NCI-H82 (cell line): ENCODE measurements at places on chromosomes 2 and 18.

GRCh38 chr2:141037361-141037760 lies 1093.5 kb downstream of the LRP1B start:
- DNase-seq = no peak

DNA sequence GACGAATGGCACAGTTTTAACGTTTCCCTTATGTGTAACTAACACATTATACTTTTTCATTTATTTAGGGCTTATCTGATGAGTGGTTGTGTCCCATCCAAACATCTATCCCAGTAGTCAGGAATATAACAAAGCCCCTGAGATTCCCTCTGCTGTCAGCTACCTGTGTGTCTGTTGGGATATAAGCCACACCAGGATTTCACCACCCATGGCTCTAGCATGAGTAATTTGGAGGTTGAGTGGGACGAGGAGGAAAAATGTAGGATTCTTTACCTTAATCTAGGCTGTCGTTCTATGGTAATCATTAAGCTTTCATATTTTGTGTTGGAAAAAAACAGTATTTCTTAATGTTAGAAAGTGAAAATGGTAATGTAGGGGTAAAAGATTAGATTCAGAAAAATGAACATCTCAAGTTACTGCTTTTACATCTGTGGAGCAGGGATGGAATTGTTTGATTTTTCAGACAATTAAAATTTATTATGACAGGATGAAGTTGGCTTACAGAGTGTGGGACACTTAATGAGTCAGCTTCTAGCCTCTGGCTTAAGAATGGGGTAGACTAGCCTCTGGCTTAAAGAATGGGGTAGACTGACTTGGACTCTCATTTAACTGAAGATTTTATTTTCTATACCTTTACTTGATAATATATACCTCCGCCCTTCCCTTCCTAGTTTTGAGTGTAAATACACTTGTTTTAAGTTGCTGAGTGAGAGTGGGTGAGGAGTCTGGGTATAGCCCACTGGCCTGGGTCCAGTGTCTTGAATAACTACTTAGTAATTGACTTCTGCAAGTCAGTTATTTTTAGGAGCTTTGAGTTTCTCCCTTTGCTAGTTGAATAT lies 88.5 kb upstream of the RANBP2 start:
- peak; percentile 14 for DNase-seq

DNA sequence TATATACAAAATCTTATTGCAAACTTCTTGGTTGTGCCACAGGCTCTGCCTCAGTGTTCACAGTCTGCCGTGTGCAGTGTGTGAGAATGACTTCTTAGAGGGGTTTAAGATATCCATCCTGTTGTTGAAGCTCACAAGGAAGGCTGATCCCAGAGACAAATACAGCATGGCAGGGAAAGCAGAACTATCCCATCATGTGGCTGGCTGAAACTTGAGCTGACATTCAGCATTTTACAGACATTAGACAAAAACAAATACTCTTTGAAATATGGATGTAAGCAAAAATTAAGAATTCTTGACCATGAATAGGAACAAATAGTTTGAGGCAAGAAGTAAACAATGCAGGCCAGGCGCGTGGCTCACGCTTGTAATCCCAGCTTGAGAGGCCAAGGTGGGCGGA lies 12.9 kb upstream of the PUM2 start:
- no peak for DNase-seq

- DNase-seq = no peak
Observed at GRCh38 chr18:23716966-23717365, 27.7 kb downstream of the LAMA3 start.

DNA sequence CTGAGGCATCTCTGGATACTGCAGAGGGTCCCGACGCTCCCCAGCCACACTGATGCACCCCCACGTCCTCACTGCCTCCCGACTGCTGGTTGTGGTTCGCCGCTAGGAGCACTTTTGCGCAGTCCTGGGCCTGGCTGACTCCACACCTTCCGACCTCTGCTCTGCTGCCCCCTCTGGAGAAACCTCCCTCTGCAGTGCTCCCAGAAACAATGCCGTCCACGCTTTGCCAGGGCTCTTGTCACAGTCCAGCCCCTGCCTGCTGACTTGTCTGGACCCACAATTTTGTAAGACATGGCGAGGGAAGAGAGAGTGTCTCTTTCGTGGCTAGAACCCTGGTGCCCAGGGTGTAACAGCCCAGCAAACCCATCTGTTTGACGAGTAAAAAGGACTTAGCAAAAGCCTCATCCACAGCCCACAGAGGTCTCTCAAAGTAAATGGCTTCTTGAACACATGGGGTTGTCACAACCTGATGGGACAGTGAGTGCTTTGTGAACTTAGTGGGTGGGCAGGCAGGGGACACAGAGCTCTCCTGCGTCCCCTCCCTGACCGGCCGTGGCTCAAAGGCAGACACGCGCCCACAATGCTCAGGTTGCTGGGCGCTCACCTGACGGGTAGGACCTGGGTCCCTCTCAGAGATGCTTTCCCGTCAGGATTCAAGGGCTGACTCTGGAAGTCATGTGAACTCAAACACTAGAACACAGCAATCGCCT lies 4.0 kb downstream of the COPS9 start:
- no peak for DNase-seq

- peak; percentile 56 for DNase-seq
Observed at GRCh38 chr2:74552914-74553811, 579 bp downstream of the LOXL3 start.

- no peak for DNase-seq
Observed at GRCh38 chr18:79637181-79637920, 42.3 kb upstream of the CTDP1 start.

GRCh38 chr2:29774624-29775023 lies 146.8 kb downstream of the ALK start:
- no peak for DNase-seq

DNA sequence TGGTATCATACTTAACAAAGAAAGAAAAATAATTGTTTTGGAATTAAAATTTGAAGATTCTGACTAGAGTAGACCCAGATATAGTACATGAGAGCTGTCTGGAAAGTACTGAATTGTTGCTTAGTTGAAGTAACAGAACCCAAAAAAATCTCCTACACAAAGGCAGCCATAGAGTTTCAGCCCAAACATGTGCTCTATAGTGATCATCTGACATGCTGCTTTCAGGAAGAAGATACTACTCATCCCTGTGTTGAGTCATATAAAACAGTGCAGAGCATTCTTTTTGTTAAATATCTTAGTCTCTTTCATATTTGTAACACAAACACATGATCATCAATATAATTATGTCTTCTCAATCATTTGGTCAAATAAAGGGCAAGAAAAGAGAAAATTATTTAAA lies 84.8 kb upstream of the PTPRM start:
- peak; percentile 42 for DNase-seq

- DNase-seq = no peak
Observed at GRCh38 chr2:110770959-110771431, 38.6 kb downstream of the ACOXL start.

- DNase-seq = no peak
Observed at GRCh38 chr2:53087874-53088461, 679.6 kb upstream of the CHAC2 start.

DNA sequence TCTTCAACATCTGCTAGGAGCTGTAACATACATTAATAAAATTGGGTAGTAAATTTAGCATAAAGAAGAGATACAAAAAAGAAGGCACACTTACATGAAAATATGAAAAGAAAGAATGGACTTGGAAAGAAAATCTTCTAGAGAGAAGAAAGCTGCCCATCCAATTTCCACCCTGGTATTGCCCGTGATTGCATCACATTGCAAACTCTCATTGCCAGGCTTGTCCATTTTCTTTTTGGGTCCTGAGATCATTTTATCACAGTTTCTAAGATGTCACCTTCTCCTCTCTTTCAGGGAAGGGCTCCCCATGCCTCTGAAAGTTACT lies 321.5 kb downstream of the RND3 start:
- DNase-seq = no peak

DNA sequence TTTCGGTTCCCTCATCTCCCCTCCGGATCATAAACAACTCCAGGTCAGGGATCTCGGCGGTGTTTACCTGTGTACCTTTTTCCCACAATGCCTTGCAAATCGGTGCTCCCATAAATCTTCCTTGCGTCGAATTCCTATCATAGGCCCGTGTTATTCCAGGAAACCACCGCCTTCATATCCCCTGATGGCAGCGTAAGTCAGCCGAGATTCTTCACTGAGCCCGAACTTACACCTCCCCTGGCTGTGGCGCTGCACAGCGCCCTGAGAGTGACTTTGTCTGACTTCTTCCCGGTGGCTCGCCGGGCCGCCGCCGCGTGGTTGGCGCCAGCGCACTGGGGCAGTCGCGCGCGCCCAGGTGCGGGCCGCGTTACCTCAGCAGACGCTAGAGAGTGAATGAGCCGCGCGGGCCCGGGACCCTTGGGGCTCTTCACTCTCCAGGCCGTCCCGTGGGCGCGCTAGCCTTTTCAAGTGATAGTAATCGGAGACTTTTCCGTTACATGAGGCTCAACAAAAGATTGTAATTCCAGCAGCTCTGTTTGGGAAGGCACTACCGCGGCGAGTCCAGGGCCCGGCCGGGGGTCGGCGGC lies 101.6 kb downstream of the SPTBN1 start:
- DNase-seq = peak; percentile 73

- no peak for DNase-seq
Observed at GRCh38 chr2:100291152-100291970, 30.9 kb downstream of the LONRF2 start.

DNA sequence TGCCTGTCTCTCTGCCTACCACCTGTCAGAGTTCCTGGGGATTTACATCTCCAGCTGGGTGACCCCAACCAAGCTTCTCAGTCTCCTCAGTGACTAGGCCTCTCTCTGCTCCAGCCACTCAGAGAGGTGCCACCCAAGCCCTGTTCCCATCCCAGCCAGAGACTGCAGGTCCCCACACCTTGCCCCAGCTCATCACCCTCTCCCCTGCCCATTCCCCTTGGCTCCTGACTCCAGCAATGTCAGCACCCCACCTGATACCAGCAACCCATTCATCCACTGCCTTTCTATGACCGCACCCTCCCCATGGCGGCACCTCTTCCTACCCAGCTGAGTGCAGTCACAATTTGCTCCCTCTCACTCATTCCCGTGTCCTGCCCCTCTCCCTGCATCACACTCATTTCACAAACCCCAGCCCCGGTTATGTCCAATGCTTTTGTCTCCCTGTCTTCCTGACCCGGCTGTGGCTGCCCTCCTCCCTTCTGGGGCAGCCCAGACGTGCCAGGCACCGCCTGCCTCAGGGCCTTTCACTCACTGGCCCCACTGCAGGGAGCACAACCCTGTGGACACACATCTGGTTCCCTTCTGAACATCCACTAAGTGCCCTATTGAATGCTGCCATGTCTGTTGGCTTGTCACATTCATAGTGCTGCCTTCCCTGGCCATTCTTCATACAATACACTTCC lies 494.8 kb upstream of the HS6ST1 start:
- DNase-seq = no peak

DNA sequence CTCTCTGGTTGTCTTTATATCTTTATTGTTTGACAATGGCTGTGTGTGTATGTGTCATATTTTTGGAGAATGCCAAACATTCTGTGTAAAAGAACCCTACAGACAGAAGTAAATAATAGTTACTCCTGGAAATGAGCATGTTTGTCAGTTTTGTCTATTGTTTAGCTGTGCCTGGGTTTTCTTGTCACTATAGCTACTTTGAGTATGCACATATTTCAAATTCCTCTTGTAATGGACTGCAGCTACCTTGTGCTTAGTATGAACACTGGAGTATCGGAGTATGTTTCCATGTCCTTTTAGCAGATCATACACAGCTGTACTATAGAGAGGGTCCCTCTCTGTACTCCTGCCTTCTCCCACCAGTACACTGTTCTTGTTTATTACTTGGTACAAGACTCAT lies 58.0 kb upstream of the DOCK10 start:
- no peak for DNase-seq

DNA sequence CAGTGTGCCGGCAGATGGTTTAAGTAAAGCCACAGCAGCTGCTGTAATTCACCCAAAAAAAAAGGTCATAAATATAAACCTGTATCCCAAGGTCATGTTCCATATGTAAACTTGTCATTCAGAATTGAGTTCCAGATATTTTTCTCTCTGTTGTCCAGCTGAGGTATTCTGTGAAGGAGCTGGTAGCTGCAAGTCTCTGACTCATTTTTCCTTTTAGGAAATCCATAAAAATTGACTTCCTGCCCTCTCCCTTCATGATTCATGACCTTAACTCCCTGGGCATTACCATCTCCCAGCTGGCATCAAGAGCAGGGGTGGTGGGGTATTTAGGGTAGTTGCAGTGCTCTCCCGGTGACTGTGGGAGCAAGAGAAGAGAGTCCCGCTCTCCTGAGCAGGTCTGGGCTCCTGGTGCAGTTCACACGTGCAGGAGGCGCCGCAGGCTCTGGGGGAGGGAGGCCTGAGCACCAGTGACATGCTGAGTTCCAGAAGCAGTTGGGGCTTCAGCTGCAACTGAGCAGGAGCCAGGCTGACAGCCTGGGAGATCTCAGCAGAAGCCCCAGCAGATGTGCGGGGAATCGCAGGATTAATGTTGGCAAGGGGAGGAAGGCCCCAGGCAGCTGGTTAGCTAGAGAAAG lies 192.6 kb downstream of the MGAT5 start:
- peak; percentile 92 for DNase-seq

DNA sequence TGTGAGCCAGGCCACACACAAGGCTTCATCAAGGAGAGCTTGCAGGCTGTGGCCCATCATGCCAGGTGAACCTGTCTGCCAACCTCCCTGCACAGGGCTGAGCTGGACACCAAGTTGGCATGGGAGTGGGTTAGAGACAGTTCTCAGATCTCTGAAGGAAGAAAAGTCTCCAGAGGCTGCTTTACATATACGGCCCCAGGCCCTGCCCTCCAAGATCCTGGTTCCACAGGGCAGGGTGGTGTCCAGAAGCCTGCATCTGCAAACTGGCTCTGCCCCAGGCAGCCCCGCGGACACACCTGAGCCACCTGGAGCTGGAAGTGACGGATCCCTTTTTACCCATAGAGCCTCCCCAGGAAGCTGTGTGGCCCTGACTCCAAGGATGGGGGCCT lies 24.2 kb upstream of the HES6 start:
- no peak for DNase-seq

GRCh38 chr2:119137502-119137901 lies 21.0 kb downstream of the C1QL2 start:
- no peak for DNase-seq

DNA sequence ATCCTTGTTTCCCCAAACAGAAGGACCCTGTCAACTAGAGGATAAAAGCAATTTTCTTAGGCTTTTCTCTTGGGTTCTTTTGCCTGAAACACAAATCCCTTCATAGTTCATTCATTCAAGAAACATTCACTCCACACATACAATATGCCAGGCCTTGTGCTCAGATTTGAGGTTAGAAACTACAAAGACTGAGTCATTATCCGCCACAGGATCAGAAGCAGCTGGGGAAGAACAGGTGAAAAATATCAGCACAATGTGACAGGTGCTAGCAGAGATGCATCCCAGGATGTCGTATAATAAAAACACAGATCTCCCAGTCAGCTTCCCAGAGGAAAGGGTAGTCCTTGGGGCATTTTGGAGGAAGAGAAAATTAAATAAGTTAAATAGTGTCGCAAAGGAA lies 172.4 kb downstream of the LRATD1 start:
- no peak for DNase-seq

DNA sequence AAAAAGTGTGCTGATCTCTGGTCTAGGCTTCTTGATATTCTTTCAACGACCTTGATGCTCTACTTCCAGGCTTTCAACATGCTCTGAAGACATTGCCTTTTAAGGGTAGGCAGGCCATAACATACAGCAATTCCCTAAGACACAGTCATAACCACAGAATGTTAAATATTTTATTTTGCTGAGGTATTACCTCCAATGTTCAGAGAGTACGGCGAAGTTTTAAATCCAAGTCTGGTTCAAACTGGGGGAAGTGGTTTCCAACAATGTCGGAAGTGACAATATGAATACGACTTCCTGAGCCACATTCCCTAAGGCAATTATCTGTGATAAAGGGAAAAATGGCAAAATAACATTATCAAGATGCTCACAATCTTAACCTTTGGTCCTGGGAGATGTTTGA lies 1077.9 kb upstream of the PIK3C3 start:
- DNase-seq = no peak
